ENCODE measurements at places on chromosomes 6 and 20.

- DNase-seq: no peak
Observed at GRCh38 chr6:75489025-75489424, 4.6 kb downstream of the FILIP1 start.

DNA sequence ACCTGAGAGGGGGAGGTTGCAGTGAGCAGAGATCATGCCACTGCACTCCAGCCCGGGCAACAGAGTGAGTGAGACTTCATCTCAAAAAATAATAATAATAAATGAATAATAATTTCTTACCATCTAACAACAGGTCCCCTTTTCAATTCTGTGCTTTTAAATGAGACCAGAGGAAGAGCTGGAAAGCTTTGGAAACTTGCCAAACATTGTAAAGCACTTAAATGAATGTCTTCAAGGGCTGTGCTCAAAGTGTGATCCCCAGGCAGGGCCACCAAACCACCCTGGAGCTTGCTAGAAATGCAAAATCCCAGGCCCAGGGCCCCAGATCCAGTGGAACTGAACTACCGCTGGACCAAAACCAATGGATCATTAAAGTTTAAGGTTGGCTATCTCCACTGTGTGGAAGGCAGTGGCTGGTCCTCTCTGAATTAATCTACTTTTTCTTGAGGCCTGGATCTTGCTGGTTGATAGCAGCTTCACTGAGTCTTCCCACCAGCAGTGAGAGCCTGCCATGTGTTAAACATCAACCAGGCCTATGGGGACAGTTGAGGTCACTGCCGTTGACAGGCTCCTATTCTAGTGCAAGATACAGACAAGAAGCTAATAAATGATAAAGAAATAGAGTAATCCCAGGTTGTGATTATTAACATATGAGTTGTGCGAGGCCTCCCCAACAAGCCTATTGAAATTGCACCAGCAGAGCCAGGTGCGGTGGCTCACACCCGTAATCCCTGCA lies 23.7 kb upstream of the TFAP2C start:
- DNase-seq: no peak

DNA sequence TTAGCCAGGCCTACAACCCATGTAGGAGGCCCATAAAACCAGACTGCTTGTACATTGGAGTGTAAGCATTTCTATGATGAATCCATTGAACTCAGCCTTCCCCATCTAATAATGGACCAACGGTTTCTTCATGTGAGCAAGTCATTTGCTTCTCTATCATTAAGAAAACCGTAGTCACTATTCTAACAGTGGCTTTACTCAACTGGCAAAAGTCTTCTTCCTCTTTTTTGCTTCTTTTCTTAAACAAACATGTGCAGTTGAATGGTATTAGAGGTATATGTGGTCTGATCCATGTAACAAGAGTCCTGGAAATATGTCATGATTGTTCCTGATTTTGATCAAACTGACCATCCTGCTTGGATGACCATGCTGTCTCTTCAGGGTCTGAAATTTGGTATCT lies 132.4 kb upstream of the STXBP5 start:
- no peak for DNase-seq

DNA sequence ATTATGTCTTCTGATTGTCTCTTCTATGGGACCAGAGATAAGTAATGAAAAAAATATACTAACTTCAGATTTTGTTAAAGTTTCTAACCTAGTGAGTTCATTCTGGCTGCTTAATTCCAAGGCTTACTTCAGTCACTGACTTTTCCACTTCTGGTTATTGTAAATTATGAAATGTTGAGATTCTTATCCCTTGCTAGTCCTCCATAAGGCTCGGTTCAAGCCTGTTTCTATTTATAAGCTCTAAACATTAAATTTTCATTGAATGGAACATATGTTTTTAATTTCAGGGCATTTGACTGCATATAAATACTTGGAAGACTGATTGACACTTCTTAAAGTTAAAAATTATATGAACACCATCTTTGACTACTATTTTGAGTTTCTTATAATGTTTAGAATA lies 23.6 kb upstream of the NKAIN2 start:
- DNase-seq: no peak

DNA sequence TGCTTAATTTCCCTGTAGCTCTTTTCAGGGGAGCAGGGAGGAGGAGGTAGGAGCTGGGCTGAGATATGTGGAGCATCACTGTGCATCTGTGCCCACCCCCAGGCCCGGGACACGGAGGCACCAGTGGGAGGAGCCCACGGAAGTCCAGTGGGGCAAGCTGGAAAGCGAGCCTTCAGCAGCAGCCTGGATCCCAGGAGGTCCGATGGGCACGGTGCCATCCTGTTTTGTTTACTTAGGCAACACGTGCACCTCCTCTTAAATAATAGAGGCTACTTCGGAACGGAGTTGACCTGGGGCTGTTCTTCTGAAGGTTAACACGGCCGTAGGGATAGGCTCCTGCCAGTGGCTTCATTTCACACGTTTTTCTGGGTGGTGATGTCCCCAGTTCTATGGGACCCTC lies 51.6 kb downstream of the CDH4 start:
- DNase-seq: no peak

GRCh38 chr6:53195048-53195447 lies 46.4 kb upstream of the GCM1 start:
- DNase-seq: no peak

- DNase-seq: no peak
Observed at GRCh38 chr6:170403451-170403850, 96.9 kb downstream of the FAM120B start.

DNA sequence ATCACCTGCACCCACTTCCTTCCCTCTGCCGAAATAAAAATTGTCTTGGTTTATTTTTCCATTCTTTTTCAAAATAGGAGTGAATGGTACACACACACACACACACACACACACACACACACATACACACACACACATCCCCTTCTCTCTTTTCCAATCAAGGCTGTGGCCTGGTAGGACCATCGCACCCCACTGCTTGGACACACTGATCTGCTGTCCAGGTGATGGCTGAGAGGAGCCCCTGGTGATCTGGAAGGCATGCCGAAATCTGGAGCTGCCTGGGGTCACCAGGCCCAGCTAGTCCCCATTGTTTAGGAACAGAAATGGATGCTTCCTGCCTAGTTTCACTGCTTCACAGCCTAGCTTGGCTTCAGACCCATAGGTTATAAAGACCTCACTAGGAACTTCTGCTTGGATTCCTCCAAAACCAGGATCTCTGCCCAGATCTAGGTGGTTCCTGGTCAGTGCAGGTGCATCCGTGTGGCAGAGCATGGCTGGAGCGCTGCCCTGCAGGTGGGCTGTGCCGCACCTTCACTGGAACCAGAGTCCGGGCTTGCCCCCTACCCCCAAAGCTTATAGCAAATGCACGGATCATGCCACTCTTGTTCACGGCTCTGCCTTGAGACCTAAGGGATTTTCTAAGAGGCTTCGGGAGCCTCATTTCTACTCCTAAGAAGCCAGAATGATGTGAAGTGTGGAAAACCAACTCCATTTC lies 42.9 kb upstream of the DACT2 start:
- DNase-seq: no peak

Data from GM12865 (cell line).